ENCODE measurements at places on chromosomes 4 and X.

DNA sequence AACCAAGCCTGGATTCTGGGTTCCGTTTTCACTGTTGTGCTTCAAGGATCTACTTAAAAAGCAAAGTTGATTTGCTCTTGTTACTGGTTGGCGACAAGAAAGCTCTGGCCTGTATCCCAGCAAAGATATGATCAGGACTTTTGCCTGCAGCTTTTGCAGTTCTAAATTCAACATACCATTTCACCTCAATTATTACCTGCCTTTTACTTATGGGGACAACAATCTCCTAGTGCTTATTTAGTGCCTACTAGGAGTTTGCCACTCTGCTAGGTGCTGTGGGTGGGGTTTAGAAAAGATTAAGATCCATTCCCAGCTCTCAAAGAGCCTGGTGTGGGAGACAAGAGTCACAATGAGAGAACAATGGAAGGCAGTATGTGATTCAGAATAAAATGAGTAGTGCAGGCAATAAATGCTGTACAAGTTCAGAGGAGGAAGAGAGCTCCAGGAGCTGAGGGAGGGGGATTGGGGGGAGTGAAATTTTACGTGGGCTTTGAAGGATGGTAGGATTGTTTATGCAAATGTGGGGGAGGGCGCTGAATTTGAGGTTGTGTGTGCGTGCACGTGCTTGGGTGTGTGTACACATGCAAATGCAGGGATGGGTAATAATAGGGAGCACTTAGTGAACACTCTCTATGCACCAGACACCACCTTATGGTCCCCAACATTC lies 5.0 kb upstream of the TMEM164 start:
- no peak for DNase-seq

- no peak for DNase-seq
Observed at GRCh38 chr4:121376556-121376955, 4.3 kb downstream of the QRFPR start.

GRCh38 chr4:8052160-8052691 lies 106.4 kb downstream of the ABLIM2 start:
- no peak for DNase-seq

GRCh38 chr4:103499094-103499493 lies 220.7 kb downstream of the TACR3 start:
- no peak for DNase-seq

GRCh38 chr4:167787231-167787630 lies 305.1 kb upstream of the ANXA10 start:
- DNase-seq = peak; percentile 42

DNA sequence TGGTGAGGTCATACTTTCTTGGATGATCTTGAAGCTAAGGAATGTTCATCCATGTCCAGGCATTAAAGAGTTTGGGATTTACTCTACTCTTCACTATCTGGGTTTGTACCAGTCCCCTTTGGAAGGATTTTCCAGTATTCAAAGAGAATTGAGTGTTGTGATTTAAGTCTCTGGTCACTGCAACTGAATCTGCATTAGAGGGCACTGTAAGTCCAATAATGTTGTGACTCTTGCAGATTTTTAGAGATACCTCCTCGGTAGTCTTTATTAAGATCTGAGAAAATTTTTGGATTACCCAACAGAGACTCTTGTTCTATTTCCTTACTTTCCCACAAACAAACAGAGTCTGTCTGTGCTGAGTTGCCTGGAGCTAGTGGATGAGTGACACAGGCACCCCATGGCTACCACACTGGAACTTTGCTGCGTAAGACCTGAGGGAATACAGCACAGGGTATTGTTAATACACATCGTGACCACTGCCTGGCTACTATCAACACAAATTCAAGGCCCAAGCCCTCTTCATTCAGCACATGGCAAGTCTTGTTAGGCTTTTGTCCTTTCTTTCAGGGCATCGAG lies 357.1 kb upstream of the KLHL4 start:
- DNase-seq = no peak

- DNase-seq = peak; percentile 28
Observed at GRCh38 chrX:10841579-10841978, 221.2 kb upstream of the MID1 start.

DNA sequence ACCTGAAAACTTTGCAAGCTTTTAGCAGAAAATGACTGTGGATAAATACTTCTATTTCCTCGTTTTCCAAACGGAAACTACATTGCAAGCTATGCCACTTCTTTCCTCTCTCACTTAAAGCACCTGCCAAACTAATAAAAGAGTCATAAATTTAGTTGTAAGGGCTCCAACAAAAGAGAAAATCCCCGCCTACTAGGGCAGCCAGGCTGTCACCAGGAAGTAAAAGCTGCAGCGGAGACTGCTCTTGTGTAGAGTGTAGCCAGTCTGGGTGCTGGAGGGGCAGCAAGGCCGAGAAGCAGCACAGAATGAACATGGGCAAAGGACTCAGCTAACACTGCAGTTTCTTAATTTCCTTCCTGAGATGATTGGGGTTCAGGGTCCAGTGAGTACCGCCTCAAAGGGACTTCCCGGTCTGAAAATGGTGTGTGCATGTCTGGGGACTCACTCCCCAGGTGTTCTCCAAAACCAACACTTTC lies 89.3 kb upstream of the MAML3 start:
- no peak for DNase-seq

DNA sequence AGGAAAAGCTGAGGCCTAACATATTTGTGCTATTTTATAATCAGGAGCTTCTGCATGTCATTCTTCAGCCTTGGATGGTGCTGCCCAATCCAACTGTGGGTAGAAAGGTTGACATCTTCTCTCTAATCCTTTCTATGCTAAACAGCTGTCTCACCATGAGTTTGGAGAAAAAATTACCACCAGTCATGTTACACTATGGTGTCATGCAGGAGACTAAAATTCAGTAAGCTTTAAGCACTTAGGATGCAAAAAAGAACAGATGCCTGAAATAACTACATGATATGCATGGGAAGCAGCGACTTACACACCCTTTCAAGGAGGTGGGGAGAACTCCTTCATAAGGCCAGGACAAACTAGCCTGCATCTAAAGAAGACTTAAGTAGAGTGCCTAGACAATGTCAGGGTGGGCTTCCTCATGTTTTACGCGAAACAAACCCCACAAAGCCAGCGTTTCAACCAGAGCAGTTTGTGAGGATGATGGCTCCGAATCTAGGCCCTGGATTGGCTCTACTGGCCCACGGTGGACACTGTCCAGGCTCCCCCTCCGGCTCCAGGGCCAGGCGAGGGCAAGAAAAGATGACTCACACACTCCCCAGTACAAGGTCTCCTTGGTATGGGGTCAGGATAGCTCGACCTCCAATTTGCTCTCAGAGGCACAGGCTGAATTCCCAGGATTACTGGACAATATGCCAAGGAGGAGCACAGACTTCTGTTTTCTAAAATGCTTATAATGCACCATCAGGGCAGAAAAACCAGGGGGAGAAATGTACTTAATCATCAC lies 45.1 kb downstream of the STX18 start:
- no peak for DNase-seq

GRCh38 chr4:161604516-161605300 lies 559.1 kb downstream of the FSTL5 start:
- no peak for DNase-seq

- no peak for DNase-seq
Observed at GRCh38 chr4:89957046-89957926, 62.6 kb downstream of the MMRN1 start.

Measured in eye (tissue), 1 donor.